GM19239 (cell line): ENCODE measurements at places on chromosomes 16 and 17.

- no peak for DNase-seq
Measured at GRCh38 chr17:82339634-82340580, 6.3 kb upstream of the SECTM1 start.

- no peak for DNase-seq
Measured at GRCh38 chr16:47726031-47726675, 265.0 kb downstream of the PHKB start.

GRCh38 chr17:49915670-49916069 is 53.3 kb upstream of the DLX4 start:
- no peak for DNase-seq

DNA sequence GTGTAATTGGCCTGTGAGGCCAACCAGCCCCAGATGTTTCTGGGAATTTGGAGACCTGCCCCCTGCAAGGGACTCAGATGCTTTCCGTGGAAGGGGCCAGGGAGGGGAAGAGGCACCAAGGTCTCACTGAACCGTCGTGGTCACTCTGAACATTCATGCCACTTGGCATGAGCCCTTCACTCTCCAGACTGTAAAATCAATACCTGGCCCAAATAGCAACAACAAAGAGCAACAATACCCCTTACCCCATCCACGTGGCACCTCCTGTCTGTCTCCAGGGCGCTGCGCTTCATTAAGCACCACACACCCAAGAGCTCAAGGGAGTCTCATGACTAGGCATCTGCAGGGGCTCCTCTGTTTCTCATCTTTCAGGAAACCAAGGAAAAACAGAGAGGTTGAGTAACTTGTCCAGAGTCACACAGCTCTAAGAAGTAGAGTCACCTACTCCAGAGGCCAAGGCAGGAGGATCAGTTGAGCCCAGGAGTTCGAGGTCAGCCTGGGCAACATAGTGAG is 52.8 kb downstream of the SOCS1 start:
- no peak for DNase-seq

GRCh38 chr17:17153071-17153470 is 53.1 kb downstream of the PLD6 start:
- no peak for DNase-seq

GRCh38 chr17:16439303-16439791 is 24.0 kb downstream of the TRPV2 start:
- no peak for DNase-seq

DNA sequence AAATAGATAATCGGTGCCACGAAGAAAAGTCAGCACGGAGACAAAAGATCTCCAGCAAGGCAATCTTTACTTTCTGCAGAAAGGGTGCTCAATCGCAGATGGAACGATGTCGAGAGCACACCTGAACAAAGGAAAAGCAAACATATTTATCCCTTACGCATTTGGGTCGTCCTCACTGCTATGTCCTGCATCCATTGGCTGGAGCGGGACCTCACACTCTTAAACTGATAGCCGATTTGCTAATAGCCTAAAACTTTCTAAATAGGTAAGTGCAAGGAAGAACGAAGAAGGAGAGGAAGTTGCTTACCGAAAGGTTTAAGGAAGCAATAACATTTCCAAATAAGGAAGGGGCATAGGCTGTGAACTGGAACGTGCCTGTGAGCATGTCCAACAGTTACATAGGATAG is 1.2 kb upstream of the AKAP10 start:
- no peak for DNase-seq

DNA sequence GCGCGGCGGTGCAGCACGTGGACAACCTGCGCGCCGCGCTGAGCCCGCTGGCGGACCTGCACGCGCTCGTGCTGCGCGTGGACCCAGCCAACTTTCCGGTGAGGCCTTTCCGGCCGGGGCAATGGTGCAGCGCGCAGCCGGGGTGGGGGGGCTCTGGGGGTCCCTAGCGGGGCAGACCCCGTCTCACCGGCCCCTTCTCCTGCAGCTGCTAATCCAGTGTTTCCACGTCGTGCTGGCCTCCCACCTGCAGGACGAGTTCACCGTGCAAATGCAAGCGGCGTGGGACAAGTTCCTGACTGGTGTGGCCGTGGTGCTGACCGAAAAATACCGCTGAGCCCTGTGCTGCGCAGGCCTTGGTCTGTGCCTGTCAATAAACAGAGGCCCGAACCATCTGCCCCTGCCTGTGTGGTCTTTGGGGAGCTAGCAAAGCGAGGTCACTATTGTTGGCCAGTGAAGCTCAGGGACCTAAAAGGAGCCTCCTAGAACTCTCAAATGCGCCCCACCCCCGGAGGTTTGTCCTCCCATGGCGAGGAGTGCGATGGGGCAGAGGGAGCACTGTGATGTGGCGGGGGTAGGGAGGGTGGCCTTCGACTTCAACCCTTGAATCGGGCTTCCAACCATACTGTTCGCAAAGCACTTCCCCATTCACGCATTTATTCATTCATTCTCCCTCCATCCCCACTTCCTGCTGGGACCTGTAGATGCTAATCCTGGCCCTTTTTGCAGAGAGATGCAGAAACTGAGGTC is 770 bp downstream of the HBM start:
- DNase-seq, result no peak

GRCh38 chr17:58575511-58575910 is 61.1 kb upstream of the MTMR4 start:
- DNase-seq, result no peak
